ENCODE measurements at places on chromosomes 3 and 15.

- no peak for DNase-seq
These were observed 30.8 kb downstream of the HLTF start for GRCh38 chr3:149055575-149055974.

DNA sequence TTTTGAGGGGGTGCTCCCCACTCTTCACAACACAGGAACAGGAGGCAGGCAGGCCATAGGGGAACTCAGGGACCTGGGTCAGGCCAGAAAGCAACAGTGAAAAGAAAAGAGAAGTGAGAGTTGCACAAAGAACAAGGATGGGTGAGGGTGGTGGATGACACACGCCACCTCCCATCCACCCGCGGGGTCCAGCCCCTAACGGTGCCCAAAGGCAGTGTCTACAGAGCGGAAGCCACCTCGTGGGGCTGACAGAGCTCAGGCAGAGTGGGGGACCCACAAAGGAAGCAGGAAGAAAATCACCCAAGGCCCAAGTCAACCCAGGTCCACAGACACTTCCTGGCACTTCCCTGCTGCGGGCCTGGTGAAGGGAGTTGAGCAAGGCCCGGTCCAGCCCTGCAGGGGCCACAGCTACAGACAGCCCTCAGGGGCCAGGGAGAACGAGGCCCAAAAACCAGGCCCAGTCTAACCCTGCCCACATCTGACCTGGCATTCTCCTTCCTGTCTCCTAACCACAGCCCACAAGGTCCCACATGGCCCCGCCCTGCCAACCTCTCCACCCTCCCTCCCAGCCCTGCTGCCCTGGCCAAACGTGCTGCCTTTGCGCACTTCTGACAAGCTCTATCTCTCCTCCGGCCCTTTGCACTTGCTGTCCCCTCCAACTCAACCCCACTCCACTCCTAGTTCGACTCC, 5.9 kb downstream of the NUP210 start:
- no peak for DNase-seq

GRCh38 chr3:160052385-160053047, 63.9 kb downstream of the IL12A start:
- no peak for DNase-seq

DNA sequence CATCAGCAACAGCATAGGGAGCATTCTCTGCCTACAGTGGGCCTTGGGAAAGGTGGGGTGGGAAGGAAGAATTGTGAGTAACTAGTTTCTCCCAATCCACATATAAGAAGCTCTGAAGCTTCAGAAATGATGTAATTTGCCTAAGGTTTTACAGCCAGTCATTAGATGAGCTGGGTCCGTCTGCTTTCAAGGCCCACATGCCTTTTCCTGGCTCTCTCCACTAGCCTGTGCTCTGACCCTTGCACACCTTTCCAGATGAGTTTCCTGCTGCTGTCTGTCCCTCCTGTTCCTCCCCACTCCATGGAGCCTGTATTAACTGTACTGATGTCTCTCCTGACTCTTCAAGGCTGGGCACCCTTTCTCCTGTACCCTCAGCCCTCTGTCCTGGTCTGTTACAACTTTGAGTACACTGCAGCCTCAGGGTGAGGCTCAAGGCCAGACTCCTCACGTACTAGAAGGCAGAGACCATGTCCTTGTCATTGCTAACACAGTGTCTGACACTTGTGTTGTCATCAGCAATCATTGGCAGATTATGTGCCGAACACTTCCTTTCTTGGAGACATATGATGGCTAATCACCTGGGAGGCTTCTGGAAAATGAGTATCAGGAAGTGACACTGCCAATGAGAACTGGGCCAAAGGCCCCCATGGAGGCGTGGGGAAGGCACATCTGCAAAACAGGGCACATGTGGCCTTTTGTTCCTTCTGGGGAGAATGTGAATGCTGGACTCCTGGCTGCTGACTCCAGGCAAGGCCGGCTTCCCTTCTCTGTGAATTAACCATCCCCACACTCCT, 6.6 kb downstream of the TM6SF1 start:
- DNase-seq = no peak

DNA sequence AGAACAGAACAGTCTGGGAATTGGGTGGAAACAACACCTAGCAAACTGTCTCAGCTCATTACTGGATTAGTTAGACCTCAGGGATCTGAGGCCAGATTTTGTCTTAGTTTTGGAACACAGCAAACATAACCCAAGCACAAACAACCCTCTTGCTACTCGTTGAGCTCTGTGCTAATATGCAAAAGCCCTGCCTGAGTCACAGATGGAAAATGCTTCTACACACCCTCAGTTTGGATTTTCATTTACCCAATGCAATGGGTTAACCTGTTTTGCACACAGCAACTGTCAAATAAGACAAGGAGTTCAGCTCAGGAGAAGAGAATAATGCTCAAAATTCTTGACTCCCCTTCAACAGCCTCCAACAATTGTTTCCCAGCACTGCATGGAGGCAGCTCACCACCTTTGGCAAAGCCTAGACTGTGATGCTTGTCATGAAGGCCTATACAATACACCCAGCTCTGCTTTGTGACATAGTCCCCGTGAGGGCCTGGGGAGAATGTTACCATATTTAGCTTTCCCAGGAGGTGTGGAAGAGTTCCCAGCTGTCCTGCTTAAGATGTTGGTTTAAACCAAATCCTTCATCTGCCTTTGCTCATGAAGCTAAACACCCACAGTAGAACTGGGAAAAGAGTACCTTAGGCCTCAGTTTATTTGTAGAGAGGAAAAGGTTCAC, 68.9 kb upstream of the MNS1 start:
- DNase-seq = no peak

DNA sequence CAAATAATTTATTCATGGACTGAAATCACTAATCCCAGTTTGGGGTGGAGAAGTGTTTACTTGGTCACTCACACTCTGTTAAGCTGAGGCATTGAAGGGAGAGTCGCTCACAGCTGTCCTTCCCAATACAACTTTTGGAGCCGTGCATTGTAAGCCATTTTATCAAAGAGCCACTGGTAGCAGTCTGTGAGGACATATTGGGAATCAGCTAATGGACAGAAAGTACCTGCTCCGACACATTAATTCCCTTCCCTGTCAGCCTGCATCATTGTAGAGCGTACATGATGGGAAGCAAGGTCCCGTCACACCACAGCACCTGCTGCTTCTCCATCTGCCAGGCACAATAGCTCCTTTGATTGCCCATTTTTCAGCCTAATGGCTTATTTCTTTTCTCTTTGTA, 643.2 kb downstream of the SQOR start:
- DNase-seq = no peak

- DNase-seq = no peak
These were observed 22.2 kb upstream of the DNAJC13 start for GRCh38 chr3:132395126-132395525.

DNA sequence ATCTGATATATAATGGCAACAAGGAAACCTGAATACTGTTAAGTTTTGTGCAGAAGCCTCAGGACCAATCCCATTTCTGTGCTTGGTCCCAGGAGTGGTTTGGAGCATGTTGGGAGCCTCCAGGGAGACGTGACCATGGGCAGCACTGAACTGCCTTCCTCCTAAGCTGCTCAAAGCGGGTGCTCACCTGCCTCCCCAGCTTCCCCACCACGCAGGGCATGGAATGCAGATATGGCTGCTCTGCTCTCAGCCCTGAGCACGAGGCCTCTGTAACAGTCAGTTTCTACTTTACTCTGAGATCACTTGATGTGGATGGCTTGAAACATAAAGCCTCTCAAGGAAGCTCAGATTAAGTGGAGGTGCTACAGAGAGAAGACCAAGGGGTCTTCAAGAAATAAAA, 49.3 kb downstream of the MESD start:
- no peak for DNase-seq

- no peak for DNase-seq
These were observed 71.7 kb upstream of the SNRK start for GRCh38 chr3:43214616-43215015.

GRCh38 chr3:20185331-20185678, 701 bp downstream of the SGO1 start:
- no peak for DNase-seq

- no peak for DNase-seq
These were observed 1.8 kb downstream of the PSTPIP1 start for GRCh38 chr15:76996526-76997401.
